ENCODE measurements at places on chromosomes 7 and 10. TPM values are rescaled to one million over a fixed set of nuclear protein-coding genes. Genes with fewer than 3 reads are reported as not detected.

The PLEKHS1 gene
- 0.38 TPM for total RNA-seq

The ITGB8 gene
- 30.7 TPM for total RNA-seq

The OR2A7 gene
- 64.2 TPM for total RNA-seq

DNA sequence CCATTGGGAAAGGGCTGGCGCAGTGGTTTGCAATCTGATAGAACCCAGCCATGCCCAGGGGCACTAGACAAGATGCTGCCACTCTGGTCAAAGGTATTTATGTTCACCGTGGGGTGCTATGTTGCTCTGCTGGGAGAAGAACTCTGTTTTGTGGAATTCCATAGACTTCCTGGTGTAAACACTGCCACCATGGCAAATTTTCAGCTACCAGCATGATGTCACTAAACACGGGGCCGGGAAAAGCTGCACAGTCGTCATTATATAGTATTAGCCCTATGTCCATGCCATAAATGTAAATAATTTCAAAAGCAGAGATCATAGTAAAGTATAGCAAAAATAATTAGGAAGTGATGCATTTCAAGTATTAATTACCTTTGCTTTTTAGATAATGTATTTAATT is 500.6 kb downstream of the PARD3 start:
- no peak for DNase-seq
- H3K27me3 ChIP-seq = no peaks in the 10 kb centered on the region
- H3K4me3 ChIP-seq = no peak overlapping the region
- no peak overlapping the region for H3K27ac ChIP-seq
- peaks cover 4% of the 10 kb centered on the region for H3K4me1 ChIP-seq

DNA sequence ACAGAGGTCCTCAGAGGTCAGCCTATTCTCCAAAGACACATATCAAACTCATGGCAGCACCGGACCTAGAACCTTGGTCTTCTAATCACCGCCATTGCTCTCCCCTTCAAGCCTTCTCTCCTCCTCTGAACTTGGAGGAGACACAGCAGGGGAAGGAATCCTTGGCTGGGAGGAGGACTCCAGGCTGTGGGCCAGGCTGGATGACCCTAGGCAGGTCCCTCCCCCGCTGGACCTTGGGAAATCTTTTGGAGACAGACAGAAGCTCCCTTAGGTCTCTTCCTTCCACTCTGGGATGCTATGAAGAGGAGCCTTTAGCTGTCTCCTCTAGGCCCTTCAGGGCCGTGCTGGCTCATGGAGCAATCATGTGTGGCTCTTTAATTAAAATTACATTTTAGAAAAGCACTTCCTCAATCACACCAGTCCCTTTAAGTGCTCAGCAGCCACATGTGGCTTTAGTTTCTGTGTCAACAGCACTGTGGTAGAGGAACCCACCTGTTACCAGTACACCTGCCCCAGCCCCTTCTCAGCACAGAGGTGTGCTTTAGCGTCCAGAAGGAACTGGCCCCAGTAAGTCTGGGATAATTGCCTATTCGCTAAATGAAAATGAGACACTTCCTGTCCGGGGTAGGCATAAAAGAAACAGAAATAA is 238.2 kb downstream of the CELF2 start:
- H3K36me3 ChIP-seq = peaks cover 30% of the 10 kb centered on the region
- DNase-seq = no peak
- H3K4me3 ChIP-seq = no peak overlapping the region
- H3K27me3 ChIP-seq = no peaks in the 10 kb centered on the region
- H3K27ac ChIP-seq = no peak overlapping the region

DNA sequence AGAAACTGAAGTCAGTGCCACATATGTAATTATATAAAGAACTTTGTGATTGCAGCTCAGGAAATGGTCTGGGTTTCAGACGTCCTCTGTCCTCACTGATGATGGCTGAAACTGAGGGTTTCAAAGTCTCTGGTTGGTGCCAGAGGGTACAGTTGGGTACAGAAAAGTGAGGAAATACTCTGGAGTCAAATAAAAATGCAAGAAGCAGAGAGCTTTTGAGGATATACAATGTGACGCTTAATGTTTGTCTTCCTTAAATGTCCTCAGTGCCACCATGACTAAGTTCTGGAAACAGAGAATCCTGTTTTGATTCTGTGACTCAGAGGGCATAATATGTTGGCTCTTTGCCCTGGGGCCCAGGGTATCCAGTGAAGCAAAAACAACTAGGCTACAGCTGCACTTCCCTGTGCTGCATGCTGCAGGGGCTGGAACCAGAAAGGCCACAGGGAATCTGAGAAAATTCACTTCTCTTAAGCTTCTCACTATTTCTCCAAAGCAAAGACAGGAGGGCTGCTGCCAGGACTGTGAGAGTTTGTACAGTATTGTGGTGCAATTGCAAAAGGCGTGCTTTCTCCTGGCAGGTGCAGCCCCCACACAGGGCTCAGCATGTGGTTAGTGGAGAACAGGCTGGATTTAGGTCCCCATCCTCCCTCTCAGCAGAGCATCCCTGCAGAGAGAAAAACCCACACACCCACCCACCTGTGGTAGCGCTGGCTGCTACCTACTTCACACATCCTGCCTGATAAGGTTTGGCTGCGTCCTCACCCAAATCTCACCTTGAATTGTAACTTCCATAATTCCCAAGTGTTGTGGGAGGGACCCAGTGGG is 169.5 kb upstream of the SVIL start:
- H3K4me1 ChIP-seq = peaks cover 31% of the 10 kb centered on the region
- DNase-seq = no peak
- no peak overlapping the region for H3K4me3 ChIP-seq
- no peaks in the 10 kb centered on the region for H3K36me3 ChIP-seq
- H3K27ac ChIP-seq = no peak overlapping the region

DNA sequence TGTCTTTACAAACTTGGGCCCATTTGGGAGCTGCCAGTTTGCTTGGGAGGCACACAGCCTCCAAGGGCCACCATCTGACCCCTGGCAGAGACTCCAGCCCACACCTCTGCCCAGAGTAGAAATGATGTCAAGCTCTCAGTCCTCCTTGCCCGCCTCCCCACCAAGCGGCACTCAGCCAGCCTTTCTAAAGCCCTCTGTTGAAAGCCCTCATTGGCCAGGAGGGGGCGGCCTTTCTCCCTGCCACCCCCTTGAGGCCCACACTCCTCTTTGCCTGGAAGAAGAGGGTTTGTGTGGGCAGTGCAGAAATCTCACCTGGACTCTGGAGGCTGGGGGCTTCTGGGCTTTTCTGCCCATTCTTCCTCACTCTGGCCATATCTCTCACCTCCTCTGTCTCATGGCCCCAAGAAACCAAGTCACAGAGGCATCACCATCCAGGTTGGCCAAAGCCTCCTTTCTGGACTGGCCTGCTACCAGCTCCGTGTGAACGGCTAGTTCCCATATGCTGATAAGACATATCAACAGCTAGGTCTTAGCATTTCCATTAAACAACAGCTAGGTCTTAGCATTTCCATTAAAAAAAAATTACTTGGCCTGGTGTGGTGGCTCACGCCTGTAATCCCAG is 36.1 kb downstream of the UBTD1 start:
- H3K36me3 ChIP-seq = no peaks in the 10 kb centered on the region
- no peak overlapping the region for H3K27ac ChIP-seq
- peaks cover 17% of the 10 kb centered on the region for H3K4me1 ChIP-seq
- DNase-seq = no peak
- no peaks in the 10 kb centered on the region for H3K27me3 ChIP-seq
- no peak overlapping the region for H3K4me3 ChIP-seq

DNA sequence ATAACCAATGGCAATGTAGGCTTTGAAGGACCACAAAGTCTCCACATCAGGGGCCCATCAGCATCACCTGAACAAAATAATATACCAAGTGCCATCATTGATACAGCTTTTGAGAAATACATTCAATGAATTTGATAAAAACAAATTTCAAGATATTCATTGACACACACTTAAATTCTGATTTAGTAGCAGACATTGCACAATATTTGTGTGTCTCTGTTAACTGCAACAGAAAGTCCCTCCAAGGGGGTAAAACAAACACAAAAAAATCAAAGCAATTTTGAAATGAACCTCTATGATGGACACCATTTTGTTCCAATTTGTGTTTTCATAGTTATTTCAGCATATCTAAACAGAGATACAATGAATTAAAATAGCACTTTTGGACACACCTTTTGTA is 86.8 kb upstream of the RSU1 start:
- DNase-seq = no peak
- no peaks in the 10 kb centered on the region for H3K36me3 ChIP-seq
- H3K27me3 ChIP-seq = no peaks in the 10 kb centered on the region
- no peak overlapping the region for H3K4me3 ChIP-seq

GRCh38 chr7:28832669-28833068 is 125.5 kb downstream of the TRIL start:
- H3K27ac ChIP-seq = no peak overlapping the region
- H3K27me3 ChIP-seq = no peaks in the 10 kb centered on the region
- no peak overlapping the region for H3K4me3 ChIP-seq
- no peaks in the 10 kb centered on the region for H3K4me1 ChIP-seq

DNA sequence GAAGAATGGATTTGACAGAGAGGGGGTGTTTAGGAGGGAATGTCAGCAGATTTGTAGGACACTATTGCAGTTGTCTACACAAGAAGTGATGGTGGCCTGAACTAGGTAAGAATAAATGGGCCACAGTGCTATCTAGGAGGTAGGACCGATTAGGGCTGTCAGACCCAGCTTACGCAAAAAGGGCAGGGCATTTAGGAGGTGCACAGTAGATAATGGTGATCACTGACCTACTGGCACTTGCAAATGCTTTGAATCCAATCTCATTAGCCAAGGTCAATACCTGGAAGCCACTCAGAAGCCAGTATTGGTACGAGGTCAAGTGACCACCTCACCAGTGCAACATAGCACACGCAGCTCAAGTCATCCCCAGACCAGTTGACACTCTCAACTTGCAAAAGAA is 330.9 kb downstream of the KCNMA1 start:
- H3K36me3 ChIP-seq = no peaks in the 10 kb centered on the region
- peaks cover 16% of the 10 kb centered on the region for H3K27me3 ChIP-seq
- H3K4me1 ChIP-seq = no peaks in the 10 kb centered on the region
- no peak overlapping the region for H3K4me3 ChIP-seq

- DNase-seq = no peak
- H3K4me3 ChIP-seq = peak overlapping the region; percentile 64
- no peak overlapping the region for H3K27ac ChIP-seq
- peaks cover 20% of the 10 kb centered on the region for H3K4me1 ChIP-seq
- peaks cover 49% of the 10 kb centered on the region for H3K27me3 ChIP-seq
- no peaks in the 10 kb centered on the region for H3K36me3 ChIP-seq
Measured at GRCh38 chr7:150801946-150802771, 1.6 kb downstream of the TMEM176A start.

- peak; percentile 74 for DNase-seq
- no peaks in the 10 kb centered on the region for H3K27me3 ChIP-seq
- no peaks in the 10 kb centered on the region for H3K36me3 ChIP-seq
- H3K4me3 ChIP-seq = no peak overlapping the region
Measured at GRCh38 chr10:122530177-122530576, 30.4 kb upstream of the DMBT1 start.

DNA sequence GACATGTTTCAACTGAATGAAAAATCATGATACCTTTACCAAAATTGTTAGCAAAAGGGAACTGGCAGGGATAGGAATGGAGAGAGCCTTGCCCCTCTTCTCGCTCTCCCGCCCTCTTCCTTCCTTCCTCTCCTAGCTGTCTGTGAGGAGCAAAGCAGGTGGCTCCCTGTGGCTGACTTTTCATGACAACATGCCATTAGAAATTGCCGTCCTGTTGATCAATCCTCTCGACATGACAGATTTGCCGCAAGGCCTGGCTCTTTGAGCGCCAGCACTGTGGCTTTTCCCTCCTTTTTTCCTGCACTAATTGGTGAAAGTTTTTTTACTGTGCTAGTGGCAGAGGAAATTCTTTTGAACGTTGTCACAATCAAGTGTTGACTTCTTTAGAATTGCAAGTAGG is 171.1 kb downstream of the TCF7L2 start:
- H3K27ac ChIP-seq = no peak overlapping the region
- H3K36me3 ChIP-seq = no peaks in the 10 kb centered on the region
- H3K4me1 ChIP-seq = peaks cover 2% of the 10 kb centered on the region
- H3K4me3 ChIP-seq = no peak overlapping the region
- no peak for DNase-seq
- H3K27me3 ChIP-seq = no peaks in the 10 kb centered on the region

DNA sequence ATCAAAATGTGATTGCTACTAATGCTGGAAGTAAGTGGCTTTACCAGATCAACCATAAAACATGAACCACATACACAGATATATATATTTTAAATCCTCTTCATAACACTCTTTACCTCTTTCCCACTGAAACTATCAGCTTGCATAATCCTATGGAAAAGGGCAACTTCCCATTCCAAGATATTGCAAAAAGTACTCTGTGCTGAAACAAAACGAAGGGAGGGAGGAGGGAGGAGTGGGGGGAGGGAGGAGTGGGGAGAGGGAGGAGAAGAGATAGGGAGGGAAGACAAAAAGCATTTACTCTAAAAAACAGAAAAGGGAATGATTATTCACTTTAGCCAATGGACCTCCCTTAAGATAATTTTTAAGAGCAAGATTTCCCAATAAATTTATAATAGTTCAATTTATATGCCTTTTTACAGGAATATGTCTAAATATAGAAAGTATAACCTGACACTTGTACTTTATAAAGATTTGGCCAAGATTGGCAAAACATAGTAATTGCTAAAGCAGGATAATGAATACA is 344.8 kb upstream of the NFE2L3 start:
- no peaks in the 10 kb centered on the region for H3K36me3 ChIP-seq
- H3K27me3 ChIP-seq = no peaks in the 10 kb centered on the region
- no peak overlapping the region for H3K4me3 ChIP-seq
- DNase-seq = no peak
- no peak overlapping the region for H3K27ac ChIP-seq

All from suprapubic skin (tissue), 4 donors.